ENCODE measurements at places on chromosomes 4 and X.

DNA sequence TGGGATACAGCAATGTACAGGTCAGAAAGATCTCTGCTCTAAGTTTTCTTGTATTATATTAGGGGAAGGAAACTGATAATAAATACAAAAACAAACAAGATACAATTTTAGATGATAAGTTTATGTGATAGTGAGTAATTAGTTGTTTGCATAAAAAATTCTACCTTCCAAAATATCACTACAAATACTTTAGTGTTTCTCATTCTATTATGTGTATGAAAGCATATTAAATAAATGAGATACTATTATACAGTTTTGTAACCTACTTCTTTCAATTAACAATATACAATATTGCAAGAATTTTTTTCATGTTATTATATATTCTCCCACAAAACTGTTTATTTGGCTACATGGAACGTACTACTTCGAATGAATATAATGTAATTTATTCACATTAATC, 4.2 kb upstream of the FGF2 start:
- no peak for DNase-seq

DNA sequence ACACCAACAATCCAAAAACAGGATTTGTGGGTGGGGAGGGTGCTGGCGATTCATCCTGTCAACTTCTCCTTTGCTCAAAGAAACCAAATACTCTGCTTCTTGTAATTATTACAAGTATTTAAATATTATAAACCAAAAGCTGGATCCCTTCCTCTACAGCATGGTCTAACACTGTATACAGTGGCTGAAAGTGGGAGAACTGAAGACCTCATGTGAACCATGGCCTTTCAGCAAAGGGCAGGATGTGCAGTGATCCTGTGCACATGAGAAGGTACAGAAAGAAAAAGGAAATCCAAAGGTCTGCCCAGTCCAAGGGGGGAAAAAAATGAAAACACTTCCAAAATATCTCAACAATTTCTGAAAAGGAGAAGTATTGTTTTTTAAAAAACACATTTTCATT, 5.3 kb upstream of the CXorf38 start:
- DNase-seq: no peak

DNA sequence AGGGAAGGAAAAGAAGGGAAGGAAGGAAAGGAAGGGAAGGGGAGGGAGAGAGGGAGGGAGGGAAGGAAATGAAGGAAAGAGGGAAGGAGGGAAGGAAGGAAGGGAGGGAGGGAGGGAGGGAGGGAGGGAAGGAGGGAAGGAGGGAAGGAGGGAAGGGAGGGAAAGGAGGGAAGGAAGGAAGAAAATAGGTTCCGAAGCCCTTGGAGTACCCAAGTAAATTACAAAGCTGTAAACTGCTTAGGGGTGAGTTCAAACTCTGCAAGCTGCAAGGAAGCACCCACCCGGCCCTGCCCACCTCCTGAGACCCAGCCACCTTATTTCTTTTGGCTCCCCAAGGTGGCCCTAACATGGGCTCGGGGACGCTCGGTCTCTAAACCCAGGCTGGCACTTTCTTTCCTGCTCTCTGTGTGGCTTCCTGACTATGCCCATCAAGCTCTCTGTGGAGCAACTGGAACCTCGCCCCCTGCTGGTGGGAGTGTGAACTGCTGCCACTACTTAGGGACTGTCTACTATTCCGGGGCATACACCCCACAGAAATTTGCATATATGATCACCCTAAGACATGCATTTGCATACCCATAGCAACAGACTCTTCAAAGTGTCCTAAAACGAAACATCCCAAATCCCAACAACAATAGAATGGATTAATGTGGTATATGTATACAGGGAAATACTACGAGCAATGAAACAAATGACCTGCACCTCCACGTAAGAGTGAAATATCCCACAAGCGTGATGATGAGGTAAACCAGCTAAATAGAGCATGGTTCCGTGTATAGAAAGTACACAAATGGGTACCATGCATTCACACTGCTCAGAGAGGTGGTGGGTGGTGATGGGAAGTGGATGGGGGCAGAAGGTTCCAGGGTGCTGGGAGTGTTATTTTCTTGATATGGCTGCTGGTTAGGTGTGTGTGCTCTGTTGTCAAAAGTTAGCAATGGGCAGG, 151.7 kb upstream of the TBL1X start:
- peak; percentile 13 for DNase-seq

DNA sequence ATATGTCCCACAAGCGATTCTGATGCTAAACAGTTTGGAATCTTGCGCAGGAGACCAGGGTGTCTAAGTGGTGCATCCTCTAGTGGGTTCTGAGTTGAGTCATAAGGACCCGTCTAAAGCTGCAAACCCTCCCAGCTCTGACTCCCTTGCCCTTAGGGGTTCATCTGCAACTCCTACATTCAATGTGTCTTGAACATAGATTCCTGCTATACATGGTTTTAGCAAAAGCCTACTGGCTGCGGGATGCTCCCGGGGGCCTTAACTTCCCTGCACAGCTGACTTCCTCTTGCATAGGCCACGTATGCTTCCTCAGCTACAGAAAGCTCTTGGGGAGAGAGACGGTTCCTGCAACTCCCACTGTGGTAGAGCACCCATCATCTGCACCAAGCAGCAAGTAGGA, 236.7 kb downstream of the EVC2 start:
- DNase-seq: no peak

DNA sequence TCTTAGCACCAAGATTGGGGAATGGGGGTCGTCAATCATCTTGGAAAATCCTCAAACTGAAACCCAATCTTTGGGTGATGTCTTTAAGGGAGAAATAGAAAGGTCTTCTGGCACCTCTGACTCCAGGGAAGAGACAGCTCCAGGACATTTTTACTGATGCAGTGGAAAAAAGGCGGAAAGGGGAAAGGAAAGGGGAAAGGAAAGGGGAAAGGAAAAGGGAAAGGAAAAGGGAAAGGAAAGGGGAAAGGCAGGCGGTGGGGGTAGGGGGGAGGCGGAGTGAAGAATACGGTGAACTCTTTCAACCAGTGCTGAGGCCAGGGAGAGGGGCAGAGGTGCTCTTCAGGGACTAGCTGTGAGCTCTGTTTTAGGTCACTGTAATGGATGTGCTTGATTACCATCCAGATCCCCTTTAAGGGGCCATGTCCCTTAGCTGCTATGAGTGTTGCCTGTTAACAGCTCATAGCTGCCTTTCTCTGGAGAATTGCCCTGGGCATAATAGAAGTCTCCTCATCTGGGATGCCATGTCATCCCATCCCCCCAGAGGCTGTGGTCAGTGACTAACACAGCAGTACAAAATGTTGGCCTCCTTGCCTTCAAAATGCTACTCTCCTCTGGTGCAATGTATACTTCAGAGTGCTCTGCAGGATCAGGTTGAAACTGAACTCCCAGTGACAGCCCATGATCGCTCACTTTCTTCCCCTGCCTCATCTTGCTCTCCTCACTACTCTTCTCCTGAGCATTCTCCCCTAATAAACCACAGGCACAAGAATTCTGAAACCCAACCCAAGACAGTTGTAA, 92.4 kb upstream of the AP1S2 start:
- DNase-seq: no peak

DNA sequence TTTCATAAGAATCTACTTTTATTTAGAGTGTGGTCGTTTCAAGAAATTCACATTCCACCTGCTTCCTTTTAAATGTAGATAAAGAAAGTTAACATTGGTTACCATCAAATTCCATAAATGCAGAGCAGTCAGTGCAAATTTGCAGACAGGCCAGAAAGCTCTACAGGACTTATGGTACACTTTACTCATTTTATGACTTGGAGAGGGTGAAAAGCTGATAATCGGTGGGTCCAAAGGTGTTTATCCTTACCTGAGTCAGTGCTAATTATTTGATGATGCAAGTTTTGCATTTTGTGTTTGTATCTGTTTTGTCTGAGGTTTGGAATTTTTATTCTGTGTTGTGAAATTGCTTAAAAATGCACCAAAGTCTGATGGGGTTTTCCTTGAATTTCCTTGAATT, 193.3 kb downstream of the PALLD start:
- DNase-seq: no peak

DNA sequence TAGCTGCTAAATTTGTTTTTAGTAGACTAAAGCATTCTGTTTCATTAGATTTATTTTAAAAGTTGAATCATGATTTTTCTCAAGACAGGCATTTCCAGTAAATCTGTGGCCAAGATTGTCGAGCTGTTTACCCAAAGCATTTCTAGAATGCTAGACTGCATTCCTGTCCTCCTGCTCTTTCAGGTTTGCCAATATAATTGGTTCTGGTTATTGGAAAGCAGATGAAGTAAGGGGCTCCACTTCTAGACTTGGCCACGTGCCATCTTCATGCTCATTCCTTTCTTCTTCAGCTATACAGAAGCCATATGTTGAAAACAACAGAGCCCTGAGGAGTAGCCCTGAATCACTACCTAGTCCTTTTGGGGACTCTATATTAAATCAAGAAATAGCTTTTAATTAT, 62.5 kb downstream of the PGRMC2 start:
- DNase-seq: no peak

DNA sequence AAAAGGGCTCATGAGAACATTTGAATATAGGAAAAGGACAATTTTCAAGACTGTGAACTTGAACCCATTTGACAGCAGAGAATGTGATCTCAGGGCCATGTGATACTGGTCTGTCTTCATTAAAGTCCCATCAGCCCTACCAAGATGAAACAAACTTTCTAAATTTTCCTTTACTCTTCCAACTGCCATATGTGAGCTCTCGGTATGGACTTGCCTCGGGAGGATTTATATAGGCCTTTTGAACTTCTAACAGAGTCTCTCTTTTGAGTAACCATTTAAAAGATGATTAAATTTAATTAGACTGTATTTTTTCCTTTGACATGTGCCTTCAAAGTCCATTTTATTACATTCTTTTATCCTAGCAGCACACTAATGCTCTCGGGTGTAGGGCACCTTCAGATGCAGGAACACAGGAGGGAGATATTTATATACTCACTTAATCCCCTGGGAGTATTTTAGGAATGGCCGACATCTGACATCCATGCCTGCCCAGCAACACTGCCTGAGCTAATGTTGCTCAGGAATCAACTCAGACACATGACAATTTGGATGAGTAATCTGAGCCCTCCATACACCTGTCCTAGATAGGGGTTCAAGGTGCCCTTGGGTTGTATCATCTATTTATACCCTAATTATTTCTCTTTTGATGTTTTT, 155.0 kb downstream of the SLC7A11 start:
- DNase-seq: no peak

DNA sequence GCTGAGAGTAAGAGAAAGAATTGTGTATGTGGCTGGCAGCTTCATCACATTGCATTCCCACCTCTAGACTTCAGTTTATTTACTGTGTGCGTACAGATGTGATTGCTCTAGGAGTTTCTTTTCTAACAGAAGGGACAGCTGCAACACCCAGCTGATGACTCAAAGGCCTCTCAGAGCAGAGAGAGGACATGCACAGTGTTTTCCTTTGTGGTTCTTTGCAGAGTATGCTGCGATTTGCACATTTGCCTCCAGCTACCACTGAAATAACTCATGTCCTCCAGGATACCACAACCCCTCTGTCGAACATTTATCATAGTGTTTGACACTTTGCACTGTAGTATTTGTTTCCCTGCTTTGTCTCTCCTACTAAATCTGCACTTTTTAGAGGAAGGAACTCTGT, 294.1 kb downstream of the STIM2 start:
- no peak for DNase-seq

DNA sequence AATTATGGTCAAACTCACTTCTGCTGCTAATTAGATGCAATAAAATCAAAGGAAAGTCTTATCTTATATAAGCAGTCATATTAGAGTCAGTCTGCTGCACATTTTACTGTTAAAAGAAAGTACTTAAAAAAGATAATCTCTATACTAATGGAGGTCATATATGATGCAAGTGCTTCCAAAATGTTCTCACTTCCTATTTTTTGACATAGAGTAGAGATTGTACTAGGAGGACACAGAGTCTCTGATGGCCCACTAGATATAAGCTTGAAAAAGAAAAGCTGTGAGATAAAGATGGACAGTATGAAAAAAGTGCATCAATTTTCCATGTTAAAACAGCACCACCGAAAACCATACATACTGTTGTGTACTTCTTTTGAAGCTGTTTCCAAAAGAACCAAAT, 196.9 kb downstream of the KLHL13 start:
- no peak for DNase-seq

DNA sequence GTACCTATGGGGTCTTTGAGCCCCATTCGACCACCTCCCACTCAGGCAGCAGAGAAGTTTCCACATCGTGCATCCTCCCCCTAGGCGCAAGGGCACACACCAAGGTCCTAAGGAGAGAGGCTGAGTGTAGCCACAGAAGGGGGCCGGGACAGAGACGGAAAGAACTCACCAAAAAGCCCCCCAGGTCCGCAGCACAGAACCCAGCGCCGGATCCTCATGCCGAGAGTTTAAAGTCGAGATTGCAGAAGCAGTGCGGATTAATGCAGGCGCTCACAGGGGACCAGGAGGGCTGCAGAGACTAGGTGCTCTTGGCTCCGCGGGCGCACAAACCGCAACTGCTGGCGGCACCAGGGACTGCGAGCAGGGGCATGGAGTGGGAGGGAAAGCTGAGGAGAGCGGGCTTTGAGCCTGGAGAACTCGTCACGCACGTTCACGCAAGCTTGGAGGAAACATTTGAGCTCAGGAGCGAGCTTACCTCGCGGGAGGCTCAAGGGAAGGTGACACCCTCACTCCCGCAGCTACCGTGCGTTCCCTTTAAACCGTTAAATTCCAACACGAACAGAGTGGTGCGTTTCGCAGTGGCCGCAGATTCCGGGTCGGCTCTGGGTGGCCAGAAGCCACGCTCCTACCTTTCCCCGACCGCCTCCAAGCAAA, 8.5 kb downstream of the NKX3-2 start:
- DNase-seq: no peak

GRCh38 chrX:84144281-84144680, 43.7 kb downstream of the RPS6KA6 start:
- DNase-seq: no peak

GRCh38 chrX:77003956-77004355, 443.2 kb upstream of the FGF16 start:
- no peak for DNase-seq

DNA sequence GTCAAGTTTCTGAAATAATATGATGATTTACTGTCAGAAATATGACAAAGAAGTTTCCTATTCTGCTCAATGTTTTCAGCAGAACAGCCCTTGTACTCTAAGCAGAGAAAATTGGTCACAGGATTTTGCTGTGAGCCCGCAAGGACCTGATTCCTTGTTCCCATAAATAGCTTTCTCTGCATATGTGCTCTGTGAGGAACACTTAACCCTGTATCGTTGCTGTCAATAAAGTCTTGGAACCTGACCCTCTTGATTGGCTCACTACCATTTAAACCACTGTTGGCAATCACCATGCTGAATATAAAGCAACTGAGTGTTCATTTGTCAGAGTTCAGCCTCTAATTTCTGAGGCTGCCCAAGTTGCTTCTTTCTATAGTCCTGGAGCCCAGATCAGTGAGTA, 158.2 kb upstream of the NOCT start:
- DNase-seq: no peak
